Heart left ventricle (tissue), 16 donors: ENCODE measurements at places on chromosomes 4 and X. TPM values are rescaled to one million over a fixed set of nuclear protein-coding genes. Genes with fewer than 3 reads are reported as not detected.

FBXO8 gene
- total RNA-seq = 23.1 TPM

FGFRL1 gene
- total RNA-seq = 27.1 TPM

SPANXD gene
- not detected for total RNA-seq

FAM9B gene
- total RNA-seq = not detected

BEND4 gene
- total RNA-seq = 0.28 TPM

PRICKLE3 gene
- 9.3 TPM for total RNA-seq

TDO2 gene
- not detected for total RNA-seq

HELT gene
- not detected for total RNA-seq

NIPAL1 gene
- not detected for total RNA-seq

GPRASP1 gene
- total RNA-seq = 5.6 TPM

S100P gene
- 0.87 TPM for total RNA-seq

CD38 gene
- total RNA-seq = 2.8 TPM

ACOX3 gene
- total RNA-seq = 20.0 TPM

MSX1 gene
- total RNA-seq = 4.4 TPM

GAGE12J gene
- not detected for total RNA-seq

CCNA2 gene
- not detected for total RNA-seq

TCEAL5 gene
- total RNA-seq = not detected

ZFP42 gene
- total RNA-seq = not detected

- DNase-seq = no peak
Measured at GRCh38 chr4:23023121-23023520, 330.4 kb downstream of the GBA3 start.

DNA sequence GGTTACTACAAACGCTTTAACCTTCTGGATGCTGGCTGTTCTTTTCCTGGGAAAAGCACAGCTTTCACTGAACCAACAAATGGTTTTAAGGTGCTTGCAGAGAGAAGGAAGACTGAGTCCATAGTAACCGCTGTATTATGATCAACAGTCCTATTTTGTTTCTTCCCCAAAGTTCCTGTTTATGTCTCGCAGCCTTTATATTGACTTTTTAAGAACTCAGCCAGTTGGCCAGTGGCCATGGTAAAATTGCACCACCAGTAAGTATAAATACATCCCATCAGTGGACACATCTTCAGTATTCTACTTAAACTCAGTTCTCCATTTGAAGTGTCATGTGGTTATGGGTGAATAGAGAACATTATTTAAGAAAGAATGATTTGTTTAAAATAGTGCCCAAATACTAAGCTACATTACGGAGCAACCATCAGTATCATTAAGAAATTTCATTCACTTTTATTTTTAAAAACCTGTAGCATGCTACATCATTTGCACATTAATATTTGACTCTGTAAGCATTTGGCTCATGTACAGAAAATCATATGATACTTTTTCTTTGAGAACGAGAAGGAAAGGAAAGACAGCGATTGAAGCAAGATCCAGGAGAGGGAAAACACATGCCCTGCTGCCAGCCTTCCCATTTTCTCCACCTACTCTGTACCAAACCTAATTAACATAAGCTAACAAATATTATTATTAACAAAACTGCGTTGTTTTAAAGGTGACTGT lies 287.0 kb downstream of the ARHGAP24 start:
- DNase-seq = peak; percentile 66

- DNase-seq = no peak
Measured at GRCh38 chrX:10769195-10769594, 148.8 kb upstream of the MID1 start.

DNA sequence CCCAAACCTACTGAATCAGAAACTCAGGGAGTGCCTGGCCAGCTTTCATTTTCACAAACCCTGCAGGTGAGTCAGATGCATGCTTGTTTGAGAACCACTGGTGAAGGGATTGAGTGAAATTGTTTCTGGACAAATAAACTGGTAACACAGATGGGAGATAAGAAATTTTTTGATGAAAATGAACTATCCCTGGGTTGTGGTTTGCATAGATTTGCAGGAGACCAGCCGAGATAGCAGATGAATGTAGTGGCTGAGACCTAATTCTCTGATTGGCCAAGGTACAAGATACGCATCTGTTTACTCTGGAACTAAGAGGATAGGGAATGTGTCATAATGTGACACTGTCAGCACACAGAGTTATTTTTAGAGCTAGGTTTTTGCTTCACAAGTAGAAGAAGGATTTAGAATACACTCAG lies 117.8 kb upstream of the NOCT start:
- no peak for DNase-seq

DNA sequence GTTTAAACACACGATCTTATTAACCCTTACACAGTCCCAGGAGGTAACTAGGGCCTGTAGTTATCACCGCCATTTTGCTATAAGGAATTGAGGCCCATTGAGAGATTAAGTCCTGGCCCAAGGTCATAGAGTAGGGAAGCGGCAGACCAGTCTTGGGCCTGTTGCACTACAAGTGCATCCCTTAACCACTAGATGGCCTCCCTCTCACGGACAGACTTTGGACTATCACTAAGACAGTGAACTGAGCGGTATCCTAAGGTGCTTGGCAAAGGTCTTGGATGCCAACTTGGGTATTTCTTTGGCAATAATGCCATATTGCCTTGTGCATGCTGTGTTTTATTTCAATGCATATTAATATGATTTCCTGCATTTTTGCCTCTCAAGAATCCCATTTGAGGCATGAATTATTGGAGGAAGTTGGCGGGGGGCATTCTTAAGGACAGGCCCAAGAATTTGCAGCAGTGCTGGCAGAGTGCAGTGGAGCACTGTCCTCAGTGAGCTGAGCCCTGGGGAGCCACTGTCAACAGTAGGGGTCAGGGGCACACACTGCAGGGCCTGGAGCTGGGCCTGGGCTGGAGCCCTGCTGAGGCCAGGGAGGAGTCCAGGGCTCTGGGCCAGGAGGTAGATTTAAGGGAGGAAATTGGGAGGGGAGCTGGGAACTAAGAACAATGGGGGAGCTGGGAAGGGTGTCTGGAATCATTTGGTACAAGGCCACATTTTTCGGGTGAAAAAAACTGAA lies 147.4 kb downstream of the SMIM20 start:
- no peak for DNase-seq

- no peak for DNase-seq
Measured at GRCh38 chr4:155419266-155419665, 42.5 kb upstream of the MAP9 start.

DNA sequence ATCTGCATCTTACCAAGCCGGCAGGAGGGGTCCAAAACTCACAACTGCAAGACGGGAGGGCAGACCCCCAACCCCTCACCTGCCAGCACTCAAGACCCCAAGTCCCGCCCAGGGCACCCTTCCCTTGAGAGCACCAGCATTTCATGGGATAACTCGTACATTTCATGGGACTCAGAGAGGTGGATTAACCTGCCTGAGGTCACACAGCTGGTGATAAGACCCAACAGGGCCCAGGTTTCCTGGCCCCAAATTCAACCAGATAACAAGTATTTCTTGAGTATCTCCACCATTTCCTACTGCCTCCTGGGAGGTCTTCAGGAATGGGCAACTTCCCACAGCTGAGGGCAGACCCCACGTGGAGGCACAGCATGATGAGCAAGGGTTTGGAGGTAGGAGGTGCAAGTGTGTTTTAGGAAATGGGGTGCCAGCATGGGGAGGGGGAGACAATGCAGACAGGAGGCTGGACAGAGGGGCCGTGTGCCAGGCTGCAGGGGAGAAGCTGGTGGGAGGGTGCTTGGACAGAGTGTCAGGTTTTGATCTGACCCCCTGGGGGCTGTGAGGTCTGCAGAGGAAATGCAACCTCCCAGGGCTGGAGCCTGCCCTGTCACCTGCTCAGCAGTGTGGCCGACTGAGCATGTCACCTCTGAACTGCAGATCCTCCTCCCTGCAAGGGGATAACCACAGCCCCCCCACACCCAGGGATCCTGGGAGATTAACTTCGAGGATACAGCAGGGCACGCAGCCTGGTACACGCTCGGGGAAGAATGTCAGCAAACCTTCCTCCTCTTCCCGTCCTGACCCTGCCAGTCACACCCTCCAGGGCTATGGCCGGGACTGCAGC lies 4.4 kb downstream of the ADRA2C start:
- no peak for DNase-seq

DNA sequence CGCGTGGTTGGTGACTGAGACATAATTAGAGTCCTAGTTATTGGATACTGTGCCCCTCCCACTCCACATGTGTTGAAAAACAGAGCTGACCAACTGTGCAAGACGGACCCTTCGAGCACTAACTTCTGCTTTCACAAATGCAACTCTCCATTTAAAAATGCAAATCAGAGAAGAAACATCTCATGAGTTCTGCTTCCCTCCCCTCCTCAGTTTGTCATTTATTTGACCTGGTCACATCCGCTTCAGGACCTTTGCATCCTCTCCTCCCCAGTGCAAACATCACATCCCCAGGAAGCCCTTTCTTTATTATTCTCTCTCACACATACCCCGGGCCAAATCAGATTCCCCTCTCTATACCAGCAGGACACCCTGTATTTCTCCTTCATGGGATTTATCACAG lies 38.1 kb upstream of the NOCT start:
- no peak for DNase-seq

- DNase-seq = no peak
Measured at GRCh38 chr4:169225812-169226211, 44.9 kb downstream of the SH3RF1 start.

- no peak for DNase-seq
Measured at GRCh38 chrX:77433001-77433400, 14.2 kb upstream of the FGF16 start.

GRCh38 chr4:123114084-123114914 lies 191.9 kb upstream of the NUDT6 start:
- DNase-seq = no peak

- DNase-seq = no peak
Measured at GRCh38 chr4:41406113-41406516, 131.8 kb upstream of the LIMCH1 start.

DNA sequence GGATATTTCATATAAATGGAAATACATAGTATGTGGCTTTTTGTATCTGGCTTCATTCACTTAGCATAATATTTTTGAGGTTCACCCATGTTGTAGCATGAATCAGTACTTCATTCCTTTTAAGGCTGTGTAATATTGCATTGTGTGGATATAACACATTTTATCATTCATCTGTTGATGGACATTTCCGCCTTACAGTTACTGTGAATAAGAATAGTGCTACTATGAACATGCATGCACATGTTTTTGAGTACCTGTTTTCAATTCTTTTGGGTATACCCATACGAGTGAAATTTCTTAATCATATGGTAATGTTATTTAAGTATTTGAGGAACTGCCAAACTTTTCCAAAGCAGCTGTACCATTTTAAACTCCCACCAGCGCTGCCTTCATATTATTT lies 539.6 kb upstream of the DIPK2B start:
- no peak for DNase-seq

GRCh38 chrX:13377550-13377934 lies 57.7 kb upstream of the ATXN3L start:
- DNase-seq = no peak

GRCh38 chr4:177574446-177574845 lies 132.2 kb upstream of the AGA start:
- no peak for DNase-seq

- DNase-seq = no peak
Measured at GRCh38 chrX:19389227-19389845, 45.6 kb downstream of the PDHA1 start.

GRCh38 chr4:175252642-175253041 lies 334.5 kb downstream of the ADAM29 start:
- no peak for DNase-seq

GRCh38 chrX:96957718-96958117 lies 74.0 kb downstream of the RPA4 start:
- no peak for DNase-seq

DNA sequence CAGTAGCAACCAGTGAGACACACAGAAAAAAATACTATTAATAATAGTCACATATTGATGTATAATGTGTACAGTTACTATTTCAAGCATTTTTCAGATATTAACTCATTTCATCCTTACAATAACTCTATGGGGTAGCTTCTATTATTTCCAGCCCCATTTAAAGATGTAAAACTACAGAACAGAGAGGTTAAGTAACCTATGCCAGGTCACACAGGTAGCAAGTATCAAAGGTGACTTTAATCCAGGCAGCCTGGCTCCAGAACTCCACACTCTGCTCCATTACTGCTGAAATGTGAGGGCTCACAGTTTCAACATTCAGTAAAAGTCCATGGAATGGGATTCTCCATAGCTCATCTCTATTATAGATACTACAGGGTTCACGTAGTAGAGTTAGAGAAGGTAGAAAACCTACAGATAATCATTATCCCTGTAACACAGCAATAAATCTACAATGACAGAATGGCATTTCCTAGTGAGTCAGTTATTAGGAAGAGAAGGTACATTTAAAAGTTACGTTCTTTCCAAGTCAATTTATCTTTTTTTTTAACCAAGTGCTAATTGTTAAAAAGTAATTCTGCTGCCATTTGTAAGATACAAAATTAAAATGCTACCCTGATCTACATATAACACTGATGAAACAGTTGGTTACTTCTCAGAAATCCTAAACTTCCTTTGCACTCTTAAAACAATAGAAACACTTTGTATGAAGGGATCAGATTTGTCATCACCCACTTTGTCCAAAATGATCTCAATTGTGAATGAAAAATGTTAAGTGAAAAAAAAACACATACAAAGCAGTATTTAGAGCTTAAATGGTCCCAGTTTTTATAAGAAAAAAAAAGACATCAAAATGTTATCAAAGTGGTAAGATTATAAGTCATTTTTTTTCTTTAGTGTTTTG lies 18.7 kb downstream of the RELL1 start:
- no peak for DNase-seq

GRCh38 chrX:109345856-109346255 lies 136.0 kb downstream of the GUCY2F start:
- no peak for DNase-seq

GRCh38 chr4:104571341-104571740 lies 76.6 kb upstream of the CXXC4 start:
- no peak for DNase-seq

DNA sequence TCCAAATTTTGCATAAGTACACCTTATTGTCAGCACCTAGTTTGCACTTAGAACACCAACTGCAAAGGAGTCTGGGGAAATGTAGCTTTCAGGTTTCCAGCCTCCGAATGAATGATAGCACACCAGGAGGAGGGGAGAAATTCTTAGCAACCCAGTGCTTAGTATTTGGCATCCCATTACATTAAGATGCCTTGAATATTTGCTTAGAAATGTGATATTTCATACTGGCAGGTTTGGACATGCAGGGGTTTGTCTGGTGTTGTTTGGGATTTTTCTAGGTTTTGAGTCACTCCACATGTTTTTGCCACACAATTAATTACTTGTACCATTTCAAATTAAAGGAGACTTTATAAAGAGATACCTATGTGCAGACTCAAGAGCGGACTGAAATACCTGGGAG lies 60.3 kb upstream of the CAMK2D start:
- no peak for DNase-seq

DNA sequence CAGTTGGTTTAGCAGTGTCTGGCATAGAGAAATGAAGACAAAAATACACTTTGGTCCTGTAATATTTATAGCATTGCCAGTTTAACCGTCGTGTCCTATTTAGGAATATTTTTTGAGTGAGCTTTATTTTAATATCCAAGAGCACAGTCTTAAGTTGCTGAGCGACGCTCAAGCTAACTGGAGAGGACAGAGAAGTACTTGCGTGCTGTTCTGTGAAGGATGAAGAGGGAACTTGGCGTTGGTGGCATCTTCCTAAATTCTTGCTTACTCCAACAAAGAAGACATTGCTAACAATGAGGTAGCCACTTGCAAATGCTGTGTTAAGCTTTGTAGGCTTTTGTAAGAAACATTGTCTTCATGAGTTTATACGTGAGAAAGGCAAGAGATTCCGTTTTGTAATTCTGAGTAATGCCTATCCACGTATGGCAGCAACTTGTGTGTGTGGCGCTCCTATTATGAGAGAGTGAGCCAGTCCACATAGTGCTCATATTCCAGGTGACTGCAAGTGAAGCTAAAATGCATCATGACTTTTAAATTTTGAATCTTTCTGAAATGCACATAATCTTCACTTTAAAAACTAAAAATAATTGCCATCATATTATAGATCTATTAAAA lies 50.6 kb downstream of the SYNPO2 start:
- DNase-seq = no peak
